CD8-positive, alpha-beta memory T cell (primary cell): ENCODE measurements at places on chromosomes 1 and 21. TPM values are rescaled to one million over a fixed set of nuclear protein-coding genes. Genes with fewer than 3 reads are reported as not detected.

Gene CD1E
- total RNA-seq: not detected

- no peaks in the 10 kb centered on the region for H3K27me3 ChIP-seq
- H3K27ac ChIP-seq: no peak overlapping the region
- no peaks in the 10 kb centered on the region for H3K36me3 ChIP-seq
- no peak overlapping the region for H3K4me3 ChIP-seq
Observed at GRCh38 chr21:42469272-42469671, 26.8 kb downstream of the RSPH1 start.

GRCh38 chr1:193658691-193659090, 472.3 kb upstream of the B3GALT2 start:
- H3K4me1 ChIP-seq: no peaks in the 10 kb centered on the region
- DNase-seq: no peak
- no peak overlapping the region for H3K27ac ChIP-seq

- peaks cover 2% of the 10 kb centered on the region for H3K27me3 ChIP-seq
- H3K4me1 ChIP-seq: no peaks in the 10 kb centered on the region
- H3K27ac ChIP-seq: no peak overlapping the region
- DNase-seq: no peak
- no peak overlapping the region for H3K4me3 ChIP-seq
Observed at GRCh38 chr21:41739011-41739410, 27.8 kb downstream of the RIPK4 start.

DNA sequence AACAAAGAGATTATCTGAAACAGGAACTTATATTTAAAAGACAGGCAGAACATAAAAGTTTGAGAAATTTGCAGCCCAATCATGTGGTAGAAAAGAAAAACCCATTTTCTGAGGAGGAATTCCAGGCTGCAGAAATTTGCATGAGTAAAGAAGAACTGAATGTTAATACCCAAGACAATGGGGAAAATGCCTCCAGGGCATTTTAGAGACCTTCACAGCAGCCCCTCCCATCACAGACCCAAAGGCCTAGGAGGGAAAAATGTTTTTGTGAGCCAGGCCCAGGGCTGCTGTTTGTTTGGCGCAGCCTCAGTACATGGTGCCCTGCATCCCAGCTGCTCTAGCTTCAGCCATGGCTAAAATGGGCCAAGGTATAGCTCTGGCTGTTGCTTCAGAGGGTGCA, 554.3 kb upstream of the CHRM3 start:
- H3K27me3 ChIP-seq: no peaks in the 10 kb centered on the region
- H3K4me1 ChIP-seq: no peaks in the 10 kb centered on the region
- H3K4me3 ChIP-seq: no peak overlapping the region
- H3K36me3 ChIP-seq: no peaks in the 10 kb centered on the region

Gene TLR5
- 0.22 TPM for total RNA-seq

- no peaks in the 10 kb centered on the region for H3K4me1 ChIP-seq
- no peak for DNase-seq
- H3K27me3 ChIP-seq: no peaks in the 10 kb centered on the region
- no peaks in the 10 kb centered on the region for H3K36me3 ChIP-seq
- H3K27ac ChIP-seq: no peak overlapping the region
Observed at GRCh38 chr21:32008714-32009113, 135.9 kb downstream of the HUNK start.

Gene GCLM
- total RNA-seq: 24.8 TPM

DNA sequence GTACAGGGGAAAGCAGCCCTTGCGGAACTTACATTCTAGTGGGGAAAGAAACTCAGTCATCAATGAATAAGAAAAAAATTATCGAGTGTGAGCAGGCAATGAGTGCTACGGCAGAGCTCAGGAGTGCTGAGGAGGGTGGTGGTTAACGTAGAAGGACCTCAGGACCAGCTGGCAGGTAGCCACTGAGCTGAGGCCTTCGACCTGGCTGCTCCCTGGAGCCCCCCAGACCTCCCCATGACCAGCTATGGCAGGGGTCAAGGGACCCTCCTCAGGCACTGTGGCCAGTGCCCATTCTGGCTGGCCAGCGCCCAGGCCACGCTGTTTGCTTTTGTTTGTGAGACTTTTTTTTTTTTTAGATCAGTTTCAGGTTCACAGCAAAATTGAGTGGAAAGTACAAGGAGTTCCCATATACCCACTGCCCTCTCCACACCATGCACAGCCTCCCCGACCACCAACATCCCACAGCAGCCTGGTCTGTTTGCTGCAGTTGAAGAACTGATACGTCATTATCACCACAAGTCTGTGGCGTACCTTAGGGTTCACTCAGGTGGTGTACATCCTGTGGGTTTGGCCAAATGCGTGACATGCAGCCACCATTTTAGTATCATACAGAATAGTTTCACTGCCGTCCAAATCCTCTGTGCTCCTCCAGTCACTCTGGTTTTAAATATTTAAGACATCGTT, 11.8 kb upstream of the TTC22 start:
- peaks cover 4% of the 10 kb centered on the region for H3K4me1 ChIP-seq
- H3K27me3 ChIP-seq: no peaks in the 10 kb centered on the region
- DNase-seq: peak; percentile 24
- no peak overlapping the region for H3K27ac ChIP-seq

DNA sequence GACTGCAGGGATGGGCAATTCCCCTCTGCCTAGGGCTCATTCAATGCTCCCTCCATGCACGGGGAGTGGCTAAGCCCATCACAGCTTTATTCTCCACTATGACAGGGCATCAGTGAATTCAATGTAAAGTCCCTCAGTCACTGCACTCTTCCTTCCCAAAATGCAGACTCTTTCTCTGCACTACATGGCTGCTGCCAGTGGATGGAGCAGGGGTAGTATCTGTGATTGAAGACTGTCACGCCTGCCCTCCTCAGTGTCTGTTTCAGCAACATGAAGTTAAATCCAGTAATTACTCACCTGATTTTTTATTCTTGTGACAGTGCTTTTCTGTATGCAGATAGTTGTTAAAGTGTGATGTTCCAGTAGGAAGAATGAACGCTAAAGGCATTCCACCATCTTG, 1323.2 kb downstream of the AMY1C start:
- H3K4me1 ChIP-seq: no peaks in the 10 kb centered on the region
- no peaks in the 10 kb centered on the region for H3K36me3 ChIP-seq
- no peak for DNase-seq
- no peak overlapping the region for H3K4me3 ChIP-seq
- no peaks in the 10 kb centered on the region for H3K27me3 ChIP-seq

DNA sequence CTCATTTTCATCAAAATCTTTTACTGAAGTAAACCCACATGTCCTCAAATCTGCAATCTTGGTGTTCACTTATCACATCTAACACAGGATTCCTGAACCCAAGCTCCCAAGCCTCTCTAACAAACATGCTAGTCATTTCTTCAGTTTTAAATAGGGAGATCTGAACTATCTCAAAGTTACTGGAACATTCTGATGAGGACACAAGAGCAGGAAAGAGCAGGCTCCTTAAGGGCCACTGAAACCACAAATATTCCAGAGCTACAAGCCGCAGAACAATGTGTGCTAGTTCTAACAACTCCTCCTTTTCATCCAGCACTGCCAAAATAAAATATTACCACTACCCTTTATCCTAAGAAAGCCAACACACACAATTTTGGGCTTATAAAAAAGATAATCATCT, 38.9 kb downstream of the WARS2 start:
- H3K27ac ChIP-seq: no peak overlapping the region
- H3K4me1 ChIP-seq: no peaks in the 10 kb centered on the region
- H3K27me3 ChIP-seq: no peaks in the 10 kb centered on the region
- DNase-seq: no peak

DNA sequence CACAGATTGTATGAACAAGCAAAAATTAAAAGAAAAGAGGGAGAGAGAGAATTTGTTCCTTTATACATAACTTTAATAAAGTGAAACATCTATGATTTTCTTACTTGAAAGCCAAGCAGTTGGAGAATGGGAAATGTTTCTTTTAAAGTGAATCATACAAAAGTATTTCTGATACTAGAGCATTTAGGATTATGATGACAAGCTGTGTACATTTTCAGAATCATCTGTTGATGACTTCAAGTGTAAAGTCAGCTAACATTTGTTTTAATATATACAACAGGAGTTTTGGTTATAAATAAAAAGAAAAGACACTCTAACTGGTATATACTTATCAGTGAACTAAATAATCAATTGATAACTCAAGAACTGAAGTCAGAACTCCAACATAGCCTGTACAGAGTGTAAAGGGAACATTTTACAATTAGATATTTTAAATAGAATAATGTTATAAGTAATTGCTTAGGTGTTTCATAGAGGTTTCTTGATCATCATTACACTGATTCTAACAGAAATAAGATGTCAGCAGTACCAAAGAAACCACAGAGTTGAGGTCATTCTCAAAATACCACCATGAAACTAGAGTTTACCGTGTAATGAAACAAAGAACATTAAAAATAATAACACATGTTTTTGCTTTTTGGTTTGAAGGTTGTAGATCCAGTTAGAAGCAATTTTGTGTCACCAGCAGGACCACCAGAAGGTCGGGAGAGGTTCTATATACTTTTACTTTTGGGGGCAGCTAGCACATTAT, 103.4 kb downstream of the COL24A1 start:
- no peak overlapping the region for H3K4me3 ChIP-seq
- no peaks in the 10 kb centered on the region for H3K27me3 ChIP-seq
- no peak overlapping the region for H3K27ac ChIP-seq
- H3K4me1 ChIP-seq: no peaks in the 10 kb centered on the region
- H3K36me3 ChIP-seq: no peaks in the 10 kb centered on the region
